Chondrocyte (in vitro differentiated cells): ENCODE measurements at places on chromosomes 3 and 15. TPM values are rescaled to one million over a fixed set of nuclear protein-coding genes. Genes with fewer than 3 reads are reported as not detected.

GRCh38 chr3:87233805-87234204 is 6.7 kb downstream of the CHMP2B start:
- H3K27ac ChIP-seq = no peak overlapping the region
- no peak overlapping the region for H3K4me3 ChIP-seq
- no peaks in the 10 kb centered on the region for H3K27me3 ChIP-seq
- peaks cover 45% of the 10 kb centered on the region for H3K4me1 ChIP-seq
- DNase-seq = no peak

DNA sequence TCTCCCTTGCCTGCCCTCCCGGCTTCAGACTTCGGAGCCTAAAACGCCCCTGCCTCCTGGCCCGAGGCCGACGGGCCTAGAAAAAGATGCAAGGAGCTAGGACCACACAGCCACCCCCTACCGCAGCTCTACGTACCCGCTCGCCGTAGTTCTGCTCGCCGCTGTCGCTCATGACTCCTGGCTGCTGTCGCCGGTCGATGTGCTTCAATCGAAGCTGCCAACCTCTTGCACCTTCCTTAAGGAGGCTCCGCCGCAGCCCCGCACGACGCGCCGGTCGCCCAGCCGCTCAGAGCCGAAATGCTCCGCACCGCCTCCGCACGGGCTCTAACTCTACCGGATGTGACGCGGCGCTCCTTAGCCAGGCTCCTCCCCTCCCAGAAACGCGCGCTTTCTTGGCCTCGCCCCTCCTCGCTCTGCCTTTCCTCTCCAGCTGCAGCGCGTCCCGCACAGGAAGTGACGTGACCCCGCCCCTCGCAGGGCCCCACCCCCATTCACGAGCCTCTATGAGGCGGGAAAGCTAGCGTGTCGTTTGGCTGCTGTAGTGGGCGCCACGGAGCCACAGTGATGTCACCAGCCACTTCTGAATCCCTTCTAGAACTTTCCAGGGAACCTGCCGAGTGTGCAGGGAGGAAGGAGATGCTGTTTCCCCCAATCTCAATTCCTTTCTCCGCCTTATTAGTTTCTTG is at the start of gene TRA2B:
Gene TRA2B, minus strand, starts transcription at position 326 of the 686 bp plus-strand sequence. Its CDS starts 154 bp downstream, at position 172.
- peak within 1 kb of the TSS; percentile 99 for H3K4me3 ChIP-seq
- H3K27me3 ChIP-seq = no peaks in the 10 kb centered on the region
- peaks cover 3% of the 10 kb centered on the region for H3K36me3 ChIP-seq
- H3K27ac ChIP-seq = peak within 1 kb of the TSS; percentile 100
- peaks cover 38% of the 10 kb centered on the region for H3K4me1 ChIP-seq

GREM1 gene
- 142 to 227 TPM (median 151 TPM) in 3 replicates for total RNA-seq

ZNF502 gene
- total RNA-seq = not detected in 3 replicates

DNA sequence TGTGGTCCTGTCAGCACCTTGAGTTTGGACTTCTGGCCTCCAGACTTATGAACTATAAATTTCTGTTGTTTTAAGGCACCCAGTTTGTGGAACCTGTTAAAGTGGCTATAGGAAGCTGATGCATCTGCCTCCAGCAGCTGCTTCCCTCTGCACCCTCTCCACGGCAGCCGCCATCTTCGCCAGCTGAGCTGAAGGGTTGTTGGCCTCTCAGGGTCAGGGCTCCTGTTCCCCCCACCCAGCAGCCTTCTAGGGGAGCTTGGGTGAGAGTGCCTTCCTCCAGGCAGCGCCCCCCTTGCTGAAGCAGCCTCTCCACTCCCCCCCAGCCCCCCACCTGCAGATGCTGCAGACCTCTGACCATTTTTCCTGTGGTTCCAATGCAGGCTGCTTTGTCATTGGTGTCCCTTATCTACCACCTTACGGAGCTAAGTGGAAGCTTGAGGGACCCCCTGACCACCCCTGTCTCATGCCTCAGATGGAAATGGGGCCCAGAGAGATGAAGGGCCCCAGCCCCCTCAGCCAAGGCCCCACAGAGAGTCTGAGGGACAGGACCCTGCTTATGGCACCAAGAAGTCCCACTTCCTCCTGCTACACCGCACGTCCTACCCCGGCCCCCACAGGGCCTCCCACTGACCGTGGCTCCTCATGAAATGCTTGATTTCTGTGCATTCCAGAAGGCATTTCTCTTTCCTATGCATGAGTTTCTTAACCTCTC is 61.4 kb upstream of the TLE3 start:
- H3K4me1 ChIP-seq = peaks cover 51% of the 10 kb centered on the region
- DNase-seq = no peak
- no peaks in the 10 kb centered on the region for H3K36me3 ChIP-seq
- H3K27me3 ChIP-seq = peaks cover 9% of the 10 kb centered on the region

GRCh38 chr15:28967066-28967465 is 81.3 kb downstream of the APBA2 start:
- H3K4me1 ChIP-seq = peaks cover 30% of the 10 kb centered on the region
- H3K4me3 ChIP-seq = no peak overlapping the region
- H3K27me3 ChIP-seq = no peaks in the 10 kb centered on the region
